Pancreas (tissue), 10 donors: ENCODE measurements at places on chromosomes 5 and 9.

DNA sequence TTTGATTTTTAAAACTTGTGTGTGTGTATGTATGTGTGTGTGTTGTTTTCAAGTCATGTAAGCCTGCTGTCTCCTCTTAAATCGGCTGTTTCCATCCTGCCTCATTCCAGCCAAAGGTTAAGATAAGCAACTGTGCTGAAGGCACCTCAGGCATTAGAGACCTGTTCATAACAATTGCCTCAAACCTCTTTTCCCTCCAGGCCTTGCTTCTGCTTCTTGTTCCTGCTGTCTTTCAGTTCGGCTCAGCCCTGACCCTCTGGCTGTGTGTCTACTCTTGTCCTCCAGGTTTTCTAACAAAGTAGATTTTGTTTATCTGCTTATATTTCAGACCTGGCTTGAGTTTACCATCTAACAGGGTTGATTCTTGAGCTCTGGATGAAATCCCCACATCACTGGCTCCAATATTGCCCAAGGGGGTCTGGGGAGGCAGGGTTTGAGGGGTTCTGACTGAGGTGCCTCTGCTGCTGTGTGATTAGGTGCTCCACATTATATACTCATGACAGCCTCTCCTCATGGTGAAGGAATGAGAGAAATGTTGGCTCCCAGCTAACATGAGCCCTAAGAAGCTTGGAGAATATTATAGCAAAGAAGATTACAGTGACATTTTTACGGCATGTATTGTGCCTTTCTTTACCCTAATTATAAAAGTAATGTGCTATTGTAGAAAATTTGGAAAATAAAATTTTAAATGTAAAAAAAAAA is 229.7 kb upstream of the PIK3R1 start:
- no peak for DNase-seq

DNA sequence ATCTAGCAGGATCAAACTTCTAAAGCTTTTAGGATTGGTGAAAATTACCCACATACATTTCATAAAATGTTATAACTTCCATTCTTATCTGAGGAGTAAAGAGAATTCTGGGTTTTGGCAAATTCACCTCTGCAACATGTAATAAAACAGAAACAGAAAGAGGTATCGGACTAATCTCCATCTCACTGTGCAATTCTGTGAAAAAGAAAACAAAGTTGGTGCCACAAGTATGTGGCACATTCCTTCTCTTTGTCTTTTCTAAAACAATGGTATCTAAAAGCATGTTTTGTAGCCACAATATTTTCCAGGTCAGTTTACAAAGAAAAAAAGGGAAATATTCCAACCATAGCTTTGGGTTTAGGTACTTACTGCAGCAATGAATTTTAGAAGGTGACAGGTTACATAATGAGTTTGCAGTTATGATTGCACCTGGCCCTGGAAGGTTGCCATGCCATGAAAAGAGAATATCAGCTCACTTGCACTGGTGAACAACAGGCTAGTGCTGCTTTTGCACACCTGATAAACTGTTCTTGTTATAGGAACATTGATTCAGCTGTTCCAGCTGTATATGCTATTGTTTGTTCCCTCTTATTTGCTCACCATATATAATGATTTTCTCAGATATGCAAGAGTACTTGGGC is 491.3 kb upstream of the MEF2C start:
- DNase-seq = peak; percentile 23

DNA sequence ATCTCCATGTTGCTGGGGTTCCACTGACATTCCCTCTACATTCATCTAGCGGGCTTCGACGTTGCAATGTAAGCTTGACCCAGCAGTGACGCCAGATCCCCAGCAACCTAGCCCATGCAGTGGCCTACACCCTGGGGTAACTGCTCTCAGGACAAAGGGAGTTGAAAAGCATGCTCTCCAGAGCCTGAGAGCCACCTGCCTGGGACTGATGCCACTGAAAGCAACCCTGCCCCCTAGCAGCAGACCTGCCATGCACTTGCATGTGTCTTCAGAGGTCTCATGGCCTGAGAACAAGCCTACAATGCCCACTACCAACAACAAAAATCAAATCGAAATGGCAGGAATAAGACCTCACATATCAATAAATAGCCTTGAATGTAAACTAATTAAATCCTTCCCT is 330.3 kb downstream of the TRIM36 start:
- DNase-seq = no peak

GRCh38 chr5:139394123-139394653 is 716 bp downstream of the PROB1 start:
- DNase-seq = no peak

- no peak for DNase-seq
Measured at GRCh38 chr9:83572524-83572923, 34.3 kb upstream of the FRMD3 start.

DNA sequence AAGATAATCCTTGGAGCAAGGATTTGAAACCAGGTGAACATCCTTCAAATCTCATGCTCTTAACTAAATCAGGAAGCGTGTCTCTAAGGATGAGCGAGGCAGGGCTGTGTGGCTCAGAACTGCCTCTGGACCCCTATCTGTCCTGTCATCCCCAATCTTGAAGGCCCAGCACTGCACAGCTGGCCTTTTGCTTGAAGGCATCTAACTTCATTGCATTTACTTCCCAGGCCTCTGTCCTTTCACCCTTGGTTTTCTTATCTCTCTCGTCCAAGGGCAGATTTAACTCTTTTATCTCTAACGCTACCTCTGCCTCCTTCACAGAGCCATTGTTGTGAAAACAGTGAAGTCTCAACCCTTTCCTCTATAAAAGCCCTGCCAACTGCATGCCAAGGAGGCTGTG is 83.8 kb downstream of the UGCG start:
- DNase-seq = no peak

DNA sequence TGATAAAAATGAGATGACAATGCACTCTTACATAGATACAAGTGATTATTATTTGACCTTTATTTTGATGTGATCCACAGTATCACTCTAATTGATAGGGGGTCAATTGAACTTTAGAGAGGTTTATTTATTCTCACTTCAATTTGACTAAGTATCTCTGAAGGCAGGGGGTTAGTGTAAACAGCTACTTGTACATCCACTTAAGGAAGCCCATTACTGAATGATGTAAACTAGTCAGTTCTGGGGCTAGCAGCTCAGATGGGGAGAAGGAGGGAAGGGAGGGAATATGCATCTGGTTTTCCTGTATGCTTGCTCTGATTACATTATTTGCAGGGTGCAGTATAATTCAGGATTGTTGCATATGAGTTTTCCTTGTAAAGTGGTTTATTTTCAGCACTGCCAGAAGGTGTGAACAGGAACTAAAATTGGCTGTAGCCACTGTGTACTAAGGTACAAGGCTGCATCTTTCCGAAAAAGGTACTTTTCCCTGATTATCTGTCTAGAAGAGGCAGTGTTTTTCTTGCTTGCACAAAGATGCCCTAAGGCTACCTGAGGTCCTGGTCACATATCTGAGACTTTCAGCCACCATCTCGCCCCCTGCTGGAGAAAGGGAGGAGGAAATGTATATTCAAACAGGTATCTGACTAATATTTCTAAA is 51.2 kb downstream of the MRPS27 start:
- DNase-seq = peak; percentile 39

DNA sequence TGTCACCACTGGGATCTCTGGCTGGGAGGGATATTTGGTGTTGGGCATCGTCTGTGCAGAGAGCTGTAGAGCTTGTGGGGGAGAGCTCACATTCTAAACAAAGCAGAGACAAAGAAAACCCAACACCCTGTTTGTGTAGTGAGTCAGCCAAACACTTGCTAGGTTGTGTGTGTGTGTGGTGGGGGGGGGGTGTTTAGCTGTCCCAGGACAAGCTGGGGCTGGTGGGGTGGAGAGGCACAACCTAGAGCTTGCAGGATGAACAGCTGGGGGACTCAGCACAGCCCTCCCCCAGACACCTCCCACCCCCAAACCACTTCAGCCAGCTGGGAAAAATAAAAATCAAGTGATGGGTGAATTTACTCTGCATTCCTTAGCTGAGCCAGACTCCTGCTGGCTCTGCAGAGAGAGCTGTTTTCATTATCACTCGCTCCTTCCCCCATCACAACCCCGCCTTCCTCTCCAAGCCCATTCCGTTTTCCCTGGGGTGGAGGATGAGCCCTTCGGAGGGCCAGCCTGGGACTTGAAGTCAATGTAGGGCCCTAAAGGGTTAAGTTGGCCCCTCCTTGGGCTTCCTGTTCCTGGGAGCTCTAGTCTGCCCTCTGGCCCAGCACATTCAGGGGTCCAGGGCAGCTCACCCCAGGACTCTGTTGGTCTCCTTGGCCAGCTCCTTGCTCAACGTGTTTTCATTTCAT is 2.6 kb downstream of the OLFML2A start:
- DNase-seq = no peak

- DNase-seq = no peak
Measured at GRCh38 chr9:94818178-94818541, 91.7 kb downstream of the AOPEP start.

DNA sequence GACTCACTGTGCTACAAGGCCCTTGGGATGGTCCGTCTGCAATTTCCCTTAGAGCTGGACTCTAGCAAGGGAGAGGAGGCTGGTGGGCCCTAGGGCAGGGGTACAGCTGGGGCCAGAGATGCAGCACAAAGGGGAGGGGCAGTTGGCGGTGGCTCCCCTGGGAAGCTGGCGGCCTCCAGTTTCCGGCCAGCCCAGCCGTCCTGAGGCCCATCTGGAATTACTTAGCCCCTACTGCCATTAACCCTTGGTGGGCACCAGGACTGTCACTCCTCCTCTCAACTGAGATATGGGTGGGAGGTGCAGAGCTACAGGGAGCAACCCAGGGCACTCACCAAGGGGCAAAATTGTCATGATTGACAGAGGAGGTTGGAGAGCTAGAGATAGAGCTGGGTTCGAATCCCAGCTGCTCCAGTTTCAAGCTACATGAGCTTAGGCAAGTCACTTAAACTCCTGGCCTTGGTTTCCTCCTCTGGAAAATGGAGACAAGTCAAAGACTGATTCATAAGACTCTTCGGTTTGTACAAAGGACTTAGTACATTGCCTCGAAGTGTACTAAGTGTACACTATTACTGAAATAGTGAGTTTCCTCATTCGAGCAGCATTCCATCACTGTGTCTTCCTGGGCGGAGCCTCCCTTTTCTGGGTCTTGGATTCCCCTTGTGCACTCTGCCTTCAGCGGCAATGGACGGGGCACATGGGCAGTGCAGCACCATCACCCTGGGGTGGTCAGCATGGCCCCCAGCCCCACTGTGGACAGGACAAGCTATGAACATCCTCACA is 2.7 kb upstream of the PDGFRB start:
- DNase-seq = no peak

- no peak for DNase-seq
Measured at GRCh38 chr5:81290146-81290545, 11.2 kb upstream of the ZCCHC9 start.

GRCh38 chr9:121253162-121253561 is 14.8 kb upstream of the GSN start:
- DNase-seq = no peak

DNA sequence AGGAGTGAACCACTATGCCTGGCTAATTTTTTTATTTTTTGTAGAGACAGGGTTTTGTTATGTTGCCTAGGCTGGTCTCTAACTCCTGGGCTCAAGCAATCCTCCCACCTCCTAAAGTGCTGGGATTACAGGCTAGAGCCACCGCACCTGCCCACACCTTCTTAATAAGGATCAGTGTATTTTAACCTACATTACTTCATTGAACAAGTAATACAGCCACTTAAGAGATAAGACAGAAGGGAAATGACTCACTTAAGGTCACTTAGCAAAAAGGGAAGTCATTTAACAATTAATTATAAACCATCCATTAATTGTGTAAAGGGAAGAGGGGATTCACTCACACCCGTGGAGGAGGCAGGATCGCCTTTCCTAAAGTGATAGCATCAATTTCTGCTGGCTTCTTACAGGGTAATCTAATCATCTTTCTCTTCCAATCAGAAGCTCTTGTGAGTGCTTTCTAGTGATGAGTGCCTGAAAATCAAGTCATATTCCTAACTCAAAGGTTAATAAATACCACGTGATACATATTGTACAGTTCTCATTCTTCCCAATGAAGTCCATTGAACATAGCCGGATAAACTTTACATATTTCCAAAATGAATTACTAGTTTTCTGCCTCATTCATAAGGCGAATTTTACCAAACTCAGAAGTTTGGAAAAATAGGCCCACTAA is 3.5 kb downstream of the FBXW11 start:
- DNase-seq = no peak
